ENCODE measurements at places on chromosomes 12 and 14. TPM values are rescaled to one million over a fixed set of nuclear protein-coding genes. Genes with fewer than 3 reads are reported as not detected.
A peak's percentile ranks its signal among the peaks of the same experiment; 100 is the strongest.

KCNA5 gene
- total RNA-seq: not detected

DNA sequence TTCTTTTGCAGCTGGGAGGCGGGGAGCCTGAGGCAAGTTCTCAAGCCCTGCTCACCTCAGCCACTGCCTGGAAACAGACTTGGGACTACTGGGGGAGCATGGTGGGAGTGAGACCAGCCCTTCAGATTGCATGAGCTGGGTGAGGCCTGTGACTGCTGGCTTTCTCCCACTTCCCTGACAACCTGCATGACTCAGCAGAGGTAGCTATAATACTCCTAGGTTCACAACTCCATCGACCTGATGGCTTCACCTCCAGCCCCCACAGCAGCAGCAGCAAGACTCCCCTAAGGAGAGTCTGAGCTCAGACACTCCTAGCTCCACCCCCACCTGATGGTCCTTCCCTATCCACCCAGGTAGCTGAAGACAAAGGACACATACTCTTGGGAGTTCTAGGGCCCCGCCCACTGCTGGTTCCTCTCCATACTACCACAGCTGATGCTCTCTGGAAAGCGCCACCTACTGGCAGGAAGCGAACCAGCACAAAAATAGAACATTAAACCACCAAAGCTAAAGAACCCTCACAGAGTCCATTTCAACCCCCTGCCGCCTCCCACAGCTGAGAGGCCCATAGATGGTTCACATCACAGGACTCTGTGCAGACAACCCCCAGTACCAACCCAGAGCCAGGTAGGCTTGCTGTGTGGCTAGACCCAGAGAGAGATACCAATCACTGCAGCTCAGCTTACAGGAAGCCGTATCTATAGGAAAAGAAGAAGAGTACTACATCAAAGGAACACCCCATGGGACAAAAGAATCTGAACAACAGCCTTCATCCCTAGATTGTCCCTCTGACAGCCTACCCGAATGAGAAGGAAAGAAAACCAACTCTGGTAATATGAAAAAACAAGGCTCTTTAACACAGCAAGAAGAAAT is 68.7 kb downstream of the RPAP3 start:
- DNase-seq: peak; percentile 69

- DNase-seq: no peak
These were observed 283.2 kb downstream of the TTC8 start for GRCh38 chr14:89107626-89108025.

SYNDIG1L gene
- not detected for total RNA-seq

- no peak for DNase-seq
These were observed 188.2 kb upstream of the RMST start for GRCh38 chr12:97274386-97274785.

ENDOU gene
- not detected for total RNA-seq

- no peak for DNase-seq
These were observed 16.0 kb downstream of the RNASE3 start for GRCh38 chr14:20907214-20907613.

DNA sequence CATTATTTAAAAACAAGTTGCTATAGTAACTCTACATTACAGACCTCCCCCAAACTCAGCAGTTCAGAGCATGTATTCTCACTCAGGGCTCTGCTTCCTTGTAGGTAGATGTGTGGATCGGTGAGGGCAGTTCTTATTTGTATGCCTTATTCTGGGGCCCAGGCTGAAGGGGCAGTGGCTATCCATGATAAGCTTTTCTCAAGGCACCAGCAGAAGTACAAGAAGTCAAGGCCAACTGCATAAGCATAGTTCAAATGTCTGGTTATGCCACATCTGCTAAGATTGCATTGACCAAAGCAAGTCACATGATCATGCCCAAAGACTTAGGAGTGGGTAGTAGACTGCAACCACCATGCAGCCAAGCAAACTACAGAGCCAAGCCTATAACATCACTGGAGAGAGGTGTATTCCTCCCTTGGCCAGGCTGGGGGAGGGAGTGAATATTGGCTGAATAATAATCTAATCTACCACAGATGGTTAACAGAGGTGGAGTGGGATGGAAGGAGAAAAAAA is 4.6 kb downstream of the PSEN1 start:
- DNase-seq: no peak

- peak; percentile 87 for DNase-seq
These were observed at the start of gene VDR for GRCh38 chr12:47904713-47905709. VDR (minus strand) TSS chr12:47904994; CDS start chr12:47879113, 25,881 bp downstream.

GRCh38 chr14:104882991-104883660 is 18.1 kb downstream of the CEP170B start:
- DNase-seq: no peak

DNA sequence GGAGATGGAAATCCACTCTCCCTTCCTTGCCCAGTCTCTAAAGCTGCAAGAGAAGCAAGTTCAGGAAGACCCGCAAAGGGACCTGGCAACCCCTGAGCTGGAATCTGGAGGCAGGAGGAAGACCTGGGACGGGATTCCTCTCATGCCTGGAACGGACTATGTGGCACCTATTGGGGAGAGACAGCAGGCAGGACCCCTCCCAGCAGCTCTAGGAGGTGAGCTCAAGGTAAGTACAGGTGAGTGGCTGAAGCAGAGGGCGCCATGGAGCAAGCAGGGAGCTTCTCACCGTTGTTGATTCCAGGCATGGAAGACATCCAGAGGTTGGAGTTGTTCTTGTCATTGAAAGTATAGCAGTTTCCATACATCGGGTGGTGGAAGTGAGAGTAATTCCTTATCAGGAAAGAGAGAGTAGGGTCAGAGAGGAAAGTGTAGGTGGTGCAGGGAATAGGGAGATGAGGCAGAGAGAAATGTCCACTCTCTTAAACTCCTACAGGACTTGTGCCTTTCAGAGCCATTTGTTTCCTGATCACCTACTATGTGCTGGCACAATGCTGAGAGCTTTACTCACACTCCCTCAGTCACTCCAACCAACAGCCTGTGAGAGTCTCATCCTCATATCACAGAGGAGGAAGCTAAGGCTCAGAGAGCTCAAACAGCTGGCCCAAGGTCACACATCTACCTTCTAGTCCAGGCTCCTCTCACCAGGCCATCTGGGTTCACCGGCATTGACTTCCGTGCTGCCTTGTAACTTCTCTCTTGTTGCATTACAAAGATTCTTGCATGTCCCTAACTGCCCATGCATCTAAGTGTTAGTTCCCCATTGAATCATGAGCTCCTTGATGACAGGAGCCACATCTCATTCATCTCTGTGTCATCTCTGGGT is 13.9 kb upstream of the TNFRSF1A start:
- no peak for DNase-seq

NPFF gene
- not detected for total RNA-seq

- DNase-seq: no peak
These were observed 844 bp downstream of the DPF3 start for GRCh38 chr14:72892879-72893635.

- DNase-seq: no peak
These were observed 52.3 kb upstream of the BCL2L14 start for GRCh38 chr12:12018454-12018853.

COQ5 gene
- total RNA-seq: 34.1 TPM

UTP20 gene
- total RNA-seq: 19.3 TPM

GRCh38 chr12:96434107-96434506 is 33.9 kb upstream of the CDK17 start:
- DNase-seq: no peak

- no peak for DNase-seq
These were observed 149.1 kb upstream of the HMGA2 start for GRCh38 chr12:65675141-65675621.

KRT6C gene
- total RNA-seq: not detected

CD27 gene
- total RNA-seq: 0.25 TPM

PRKCH gene
- total RNA-seq: 16.6 TPM

DNA sequence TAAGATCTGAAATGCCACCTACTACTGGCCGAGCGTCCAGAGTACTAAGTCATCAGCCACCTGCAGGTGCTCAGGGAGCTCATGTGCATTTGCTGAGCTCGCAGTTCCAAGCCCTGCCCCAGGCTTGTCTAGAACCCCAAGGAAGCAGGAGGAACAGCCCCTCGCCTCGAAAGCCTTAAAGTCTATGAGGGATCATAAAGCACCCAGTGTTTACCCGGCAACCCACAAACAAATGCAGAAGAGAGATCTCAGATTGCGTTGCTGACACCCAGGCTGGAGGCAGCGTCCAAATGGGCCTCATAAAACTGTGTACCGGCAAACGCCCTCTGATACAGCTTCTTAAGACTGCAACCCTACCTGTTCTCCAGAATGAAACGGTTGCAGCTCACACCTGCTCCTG is 6.8 kb downstream of the KDM2B start:
- DNase-seq: no peak

GRCh38 chr12:107404981-107405380 is 280.6 kb upstream of the PWP1 start:
- peak; percentile 57 for DNase-seq

- DNase-seq: no peak
These were observed 436.1 kb downstream of the TMEM132D start for GRCh38 chr12:129467726-129468125.

DNA sequence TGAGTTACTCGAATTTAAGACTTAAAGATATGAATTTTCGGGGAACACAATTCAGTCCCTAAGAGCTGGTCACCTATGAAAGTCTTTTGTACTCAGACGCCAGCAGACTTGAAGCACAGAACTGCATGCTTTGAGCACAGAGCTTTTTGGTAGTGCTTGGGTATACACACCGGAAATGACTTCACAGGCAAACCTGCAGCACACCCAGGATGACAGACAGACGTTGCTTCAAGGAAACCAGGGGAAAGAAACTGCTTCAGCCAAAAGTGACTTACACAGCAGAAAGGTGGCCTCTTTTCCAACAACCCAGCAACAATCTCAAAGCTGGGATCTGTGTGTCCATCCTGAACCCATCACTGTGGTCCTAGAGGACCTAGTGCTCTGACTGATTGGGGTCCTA is 975.1 kb downstream of the AACS start:
- no peak for DNase-seq

- DNase-seq: no peak
These were observed 60.8 kb upstream of the KRAS start for GRCh38 chr12:25311506-25311905.

- no peak for DNase-seq
These were observed 198.2 kb downstream of the BTG1 start for GRCh38 chr12:91947459-91947858.

DNA sequence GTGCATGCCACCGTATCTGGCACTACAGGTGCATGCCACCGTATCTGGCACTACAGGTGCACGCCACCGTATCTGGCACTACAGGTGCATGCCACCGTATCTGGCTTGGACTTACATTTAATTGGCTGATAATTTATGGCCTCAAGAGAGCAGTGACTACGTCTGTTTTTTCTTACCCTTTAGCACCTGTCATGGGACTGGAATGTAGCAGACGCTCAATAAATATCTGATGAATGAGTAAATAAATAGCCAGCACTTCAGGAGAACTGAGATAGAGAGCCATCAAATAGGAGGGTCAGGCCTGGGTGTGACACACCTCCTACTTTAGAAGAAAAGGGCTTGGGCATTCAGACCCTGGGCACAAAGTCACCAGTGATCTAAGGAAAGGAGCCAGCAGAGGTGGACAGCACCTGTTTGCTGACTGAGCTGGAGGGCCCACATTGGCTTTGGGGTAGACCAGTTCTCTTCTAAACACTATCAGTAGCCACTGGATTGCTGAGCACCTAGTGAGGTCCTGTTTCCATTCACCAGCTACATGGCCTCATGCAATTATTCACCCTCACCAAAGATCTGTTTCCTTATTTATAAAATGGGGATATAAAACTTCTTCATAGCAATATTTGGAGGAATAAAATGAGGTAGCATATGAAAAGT is 50.1 kb downstream of the RFX4 start:
- peak; percentile 43 for DNase-seq

SLC2A13 gene
- total RNA-seq: 6.8 TPM

OR10G3 gene
- total RNA-seq: not detected

DNA sequence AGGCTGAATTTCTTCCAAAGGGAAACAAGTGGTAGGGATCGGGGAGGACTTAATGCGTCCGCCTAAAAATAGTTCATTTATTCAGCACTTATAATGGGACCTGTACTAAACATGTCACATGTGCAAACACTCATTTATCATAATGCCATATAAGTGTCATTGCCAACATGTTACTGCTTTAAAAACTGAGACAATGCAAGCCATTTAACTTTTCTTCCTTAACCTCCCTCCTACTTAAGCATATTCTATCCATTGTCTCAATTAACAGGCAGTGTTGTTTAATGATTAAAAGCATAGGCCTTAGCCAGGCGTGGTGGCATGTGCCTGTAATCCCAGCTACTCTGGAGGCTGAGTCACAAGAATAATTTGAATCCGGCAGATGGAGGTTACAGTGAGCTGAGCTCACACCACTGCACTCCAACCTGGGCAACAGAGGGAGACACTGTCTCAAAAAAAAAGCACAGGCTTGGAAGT is 13.5 kb upstream of the SCFD1 start:
- no peak for DNase-seq

KLRD1 gene
- total RNA-seq: 0.27 TPM

PTCSC3 gene
- total RNA-seq: not detected

GRCh38 chr12:6182279-6182898 is 17.8 kb upstream of the CD9 start:
- no peak for DNase-seq

GRCh38 chr14:97458661-97459579 is 661.7 kb downstream of the VRK1 start:
- DNase-seq: no peak

GRCh38 chr12:89372584-89373370 is 20.5 kb upstream of the DUSP6 start:
- no peak for DNase-seq

ESRRB gene
- total RNA-seq: 1.9 TPM

FOXN3 gene
- total RNA-seq: 20.0 TPM

TMEM132C gene
- not detected for total RNA-seq

- DNase-seq: peak; percentile 50
These were observed 1.8 kb upstream of the AQP5 start for GRCh38 chr12:49959685-49960473.
